ENCODE measurements at places on chromosomes 2 and 18.
A peak's percentile ranks its signal among the peaks of the same experiment; 100 is the strongest.

- DNase-seq: peak; percentile 9
Observed at GRCh38 chr18:34153711-34154110, 71.0 kb downstream of the NOL4 start.

- DNase-seq: no peak
Observed at GRCh38 chr2:46751897-46752296, 163.7 kb downstream of the MCFD2 start.

GRCh38 chr2:216214768-216215167 is 105.6 kb downstream of the XRCC5 start:
- no peak for DNase-seq

GRCh38 chr2:71798266-71799012 is 345.1 kb downstream of the DYSF start:
- no peak for DNase-seq

GRCh38 chr2:219565130-219566080 is 5.9 kb downstream of the OBSL1 start:
- no peak for DNase-seq

GRCh38 chr2:122843503-122843902 is 1088.1 kb downstream of the TSN start:
- DNase-seq: no peak

DNA sequence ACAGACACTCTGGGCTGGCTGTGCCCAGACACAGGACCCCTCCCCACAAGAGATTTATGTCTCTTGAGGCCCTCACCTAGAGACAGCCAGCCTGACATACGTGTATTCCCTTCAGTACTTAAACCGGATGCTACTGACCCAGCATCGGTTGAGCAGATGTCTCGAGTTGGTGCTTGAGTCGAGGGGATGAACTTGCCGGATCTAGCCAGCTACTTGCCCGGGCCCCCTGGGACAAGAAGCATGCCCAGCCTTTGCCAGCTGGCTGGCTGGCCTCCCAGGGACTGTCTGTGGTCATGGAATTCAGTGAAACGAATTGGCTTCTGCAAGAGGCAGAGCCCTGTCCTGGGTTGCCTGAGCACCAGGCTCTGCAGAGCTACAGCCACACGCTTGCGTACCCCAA is 36.0 kb downstream of the DNMT3A start:
- peak; percentile 96 for DNase-seq

DNA sequence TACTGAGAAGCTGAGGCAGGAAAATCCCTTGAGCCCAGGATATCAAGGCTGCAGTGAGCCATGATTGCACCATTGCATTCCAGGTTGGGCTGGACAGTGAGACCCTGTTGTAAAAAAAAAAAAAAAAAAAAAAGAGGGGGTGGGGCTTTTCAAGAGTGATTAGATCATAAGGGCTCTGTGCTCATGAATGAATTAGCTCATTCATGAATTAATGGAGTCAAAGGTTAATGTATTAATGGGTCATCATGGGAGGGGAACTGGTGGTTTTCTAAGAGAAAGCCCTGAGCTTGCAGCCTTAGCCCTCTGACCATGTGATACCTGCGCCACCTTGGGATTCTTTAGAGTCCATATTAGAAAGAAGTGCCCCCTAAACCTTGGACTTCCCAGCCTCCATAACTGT is 4.5 kb downstream of the SLC19A3 start:
- no peak for DNase-seq

DNA sequence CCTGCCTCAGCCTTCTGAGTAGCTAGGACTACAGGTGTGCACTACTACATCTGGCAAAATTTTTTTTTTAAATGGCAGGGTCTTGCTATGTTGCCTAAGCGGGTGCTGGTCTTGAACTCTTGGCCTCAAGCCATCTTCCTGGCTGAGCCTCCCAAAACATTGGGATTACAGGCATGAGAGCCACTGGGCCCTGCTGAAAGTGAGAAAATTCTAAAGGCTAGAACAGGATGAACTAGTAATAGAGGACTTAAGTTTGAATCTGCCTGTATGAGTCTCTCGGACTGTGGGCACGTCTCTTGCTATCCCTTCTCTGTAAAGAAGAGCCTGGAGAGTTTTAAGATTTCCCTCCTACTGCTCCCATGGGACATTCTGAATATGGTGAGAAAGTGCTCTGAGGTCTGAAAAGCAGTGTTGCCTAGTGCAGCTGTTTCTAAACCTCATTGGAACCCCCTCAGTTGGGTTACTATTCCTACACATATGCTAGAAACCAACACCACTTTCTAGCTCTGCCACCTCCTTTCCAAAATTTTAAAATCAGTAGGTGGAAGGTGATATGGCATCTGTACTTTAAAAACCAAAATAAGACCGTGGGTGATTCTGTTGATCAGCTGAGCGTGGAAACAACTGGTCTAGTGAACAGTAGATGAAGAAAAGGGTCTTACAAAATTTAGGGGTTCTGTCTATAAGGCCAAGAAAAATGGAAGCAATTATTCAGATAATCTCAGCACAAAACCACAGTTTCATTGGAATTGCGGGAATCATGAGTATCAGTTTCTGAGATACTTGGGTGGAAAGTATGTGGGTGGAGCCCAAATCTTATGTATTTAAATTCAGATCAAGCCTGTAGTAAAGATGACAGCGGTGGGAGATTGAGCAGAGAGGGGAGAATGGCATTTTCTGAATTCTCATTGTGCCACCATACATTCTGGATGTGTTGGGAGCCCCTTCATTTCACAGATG is 259.8 kb upstream of the CXCR4 start:
- no peak for DNase-seq

DNA sequence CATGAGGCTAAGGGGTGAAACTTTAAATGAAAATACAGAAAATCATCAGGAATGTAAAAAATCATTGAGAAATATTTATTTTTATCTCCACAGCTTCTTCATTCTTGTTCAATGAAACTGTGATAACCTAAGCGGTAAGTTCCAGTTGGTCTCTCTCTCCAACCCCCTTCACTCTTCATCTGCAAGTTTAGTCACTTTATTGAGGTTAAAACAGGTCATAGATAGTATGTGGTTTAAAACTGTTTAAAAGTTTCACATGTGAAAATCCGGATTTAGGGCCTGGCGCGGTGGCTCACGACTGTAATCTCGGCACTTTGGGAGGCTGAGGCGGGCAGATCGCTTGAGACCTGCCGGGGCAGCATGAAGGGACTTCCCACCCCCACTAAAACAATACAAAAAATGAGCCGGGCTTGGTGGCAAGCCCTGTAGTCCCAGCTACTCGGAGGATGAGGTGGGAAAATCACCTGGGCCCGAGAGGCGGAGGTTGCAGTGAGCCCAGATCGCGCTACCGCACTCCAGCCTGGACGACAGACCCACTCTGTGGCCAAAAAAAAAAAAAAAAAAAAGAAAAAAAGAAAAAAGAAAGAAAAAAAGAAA is 1.6 kb upstream of the PHLPP1 start:
- DNase-seq: no peak

DNA sequence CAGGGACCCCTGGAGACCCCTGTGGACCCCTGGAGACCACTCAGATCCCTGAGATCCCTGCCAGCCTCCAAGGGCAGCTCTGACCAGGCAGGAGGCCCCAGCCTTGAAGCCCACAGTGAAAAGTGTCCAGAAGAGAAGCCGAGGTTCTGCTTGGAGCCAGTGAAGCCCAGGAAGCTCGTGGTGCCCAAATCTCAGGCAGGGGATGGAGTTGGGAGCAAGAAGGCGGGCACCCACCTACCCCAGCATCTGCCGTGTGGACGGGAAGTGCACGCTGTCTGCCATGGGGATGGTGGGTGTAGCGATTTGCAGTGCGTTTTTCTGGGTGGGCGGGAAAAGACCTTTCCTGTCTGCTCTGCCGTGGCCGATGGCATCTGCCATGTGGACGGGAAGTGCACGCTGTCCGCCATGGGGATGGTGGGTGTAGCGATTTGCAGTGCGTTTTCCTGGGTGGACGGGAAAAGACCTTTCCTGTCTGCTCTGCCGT is 120.6 kb upstream of the CTDP1 start:
- DNase-seq: no peak

DNA sequence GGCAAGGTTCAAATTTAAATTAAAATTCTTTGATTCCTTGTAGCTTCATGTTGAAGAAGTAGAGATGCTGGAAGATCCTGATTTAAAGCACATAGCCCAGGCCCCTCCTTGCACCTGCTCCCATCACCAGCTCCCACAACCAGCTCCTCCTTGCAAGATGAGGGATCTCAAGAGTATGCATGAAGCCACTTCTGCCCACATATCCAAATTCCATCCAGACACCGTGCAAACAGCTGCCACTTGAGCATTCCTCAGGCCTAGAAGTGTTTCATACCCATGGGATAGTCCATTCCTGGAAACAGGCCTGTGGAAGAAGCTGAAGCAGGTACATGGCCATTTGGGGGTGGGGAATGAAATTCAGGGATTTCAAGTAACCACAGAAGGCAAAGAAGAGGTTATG is 32.4 kb upstream of the ITPRID2 start:
- peak; percentile 5 for DNase-seq

GRCh38 chr2:40228310-40228709 is 223.6 kb downstream of the SLC8A1 start:
- no peak for DNase-seq

DNA sequence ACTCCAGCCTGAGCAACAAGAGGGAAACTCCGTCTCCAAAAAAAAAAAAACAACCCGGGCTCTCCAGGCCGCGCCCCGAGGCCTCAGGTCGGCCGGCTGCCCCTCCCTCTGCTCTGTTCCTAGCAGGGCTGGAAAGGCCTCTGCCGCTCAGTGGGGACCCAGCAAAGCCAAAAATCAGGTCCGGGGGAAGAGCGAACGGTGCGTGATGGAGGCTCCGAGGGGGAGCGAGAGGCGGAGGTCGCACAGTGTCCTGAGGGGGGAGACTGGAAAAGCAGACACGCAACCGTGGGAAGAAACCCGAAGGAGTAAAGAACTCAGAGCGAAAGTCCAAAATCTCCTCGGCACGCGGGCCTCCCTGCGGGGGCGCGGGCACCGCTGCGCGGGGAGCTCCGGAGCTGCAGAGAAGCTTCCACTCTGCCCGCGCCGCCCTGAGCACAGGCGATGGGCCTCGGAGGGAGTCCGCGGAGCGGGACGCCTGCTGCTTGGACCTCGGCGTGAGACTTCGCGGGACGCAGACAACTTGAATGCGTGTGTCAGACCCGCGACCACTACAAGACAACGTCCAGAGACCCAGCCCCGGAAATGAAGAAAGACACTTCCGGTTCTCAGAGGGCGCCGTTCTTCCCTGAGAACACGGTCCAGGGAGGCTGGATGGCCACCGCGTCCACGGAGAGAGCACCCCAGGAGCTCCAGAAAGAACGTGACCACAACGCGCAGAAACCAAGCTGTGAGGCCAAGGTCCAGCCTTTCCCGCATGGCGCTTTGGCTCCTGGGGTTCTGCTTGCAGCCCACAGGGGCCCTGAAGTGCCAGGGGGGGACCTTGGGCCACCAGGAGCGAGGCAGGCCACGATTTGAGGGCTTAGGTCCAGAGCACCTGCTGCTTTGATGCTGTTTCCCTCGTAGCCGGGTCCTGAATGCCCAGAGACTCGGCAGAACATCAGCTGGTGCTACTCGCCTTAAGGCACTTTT is 219.8 kb downstream of the DPP10 start:
- no peak for DNase-seq

- no peak for DNase-seq
Observed at GRCh38 chr2:122378521-122378920, 623.1 kb downstream of the TSN start.

DNA sequence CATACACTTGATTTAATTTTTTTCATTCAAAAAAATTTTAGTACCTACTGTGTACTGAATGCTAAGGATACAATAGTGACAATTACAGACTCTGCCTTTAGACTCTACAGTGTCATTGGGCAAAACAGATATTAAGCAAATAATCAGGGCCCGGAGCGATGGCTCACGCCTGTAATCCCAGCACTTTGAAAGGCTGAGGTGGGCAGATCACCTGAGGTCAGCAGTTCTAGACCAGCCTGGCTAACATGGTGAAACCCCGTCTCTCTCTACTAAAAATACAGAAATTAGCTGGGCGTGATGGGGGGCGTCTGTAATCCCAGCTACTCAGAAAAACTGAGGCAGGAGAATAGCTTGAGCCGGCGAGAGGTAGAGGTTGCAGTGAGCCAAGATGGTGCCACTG is 1.4 kb downstream of the UBXN2A start:
- no peak for DNase-seq

- no peak for DNase-seq
Observed at GRCh38 chr2:149597050-149597667, 9.6 kb upstream of the MMADHC start.
